ENCODE measurements at places on chromosomes 2 and 18. TPM values are rescaled to one million over a fixed set of nuclear protein-coding genes. Genes with fewer than 3 reads are reported as not detected.

Gene SERPINB13
- total RNA-seq = not detected

Gene CYS1
- 0.14 TPM for total RNA-seq

Gene STK16
- 34.0 TPM for total RNA-seq

Gene CPS1
- 1.1 TPM for total RNA-seq

Gene EFR3B
- 0.08 TPM for total RNA-seq

Gene C1QL2
- not detected for total RNA-seq

Gene QPCT
- total RNA-seq = 0.50 TPM

- H3K27ac ChIP-seq = no peak overlapping the region
- peaks cover 36% of the 10 kb centered on the region for H3K36me3 ChIP-seq
- DNase-seq = no peak
- H3K4me3 ChIP-seq = no peak overlapping the region
Measured at GRCh38 chr2:98713332-98714015, 17.5 kb downstream of the MGAT4A start.

- peaks cover 19% of the 10 kb centered on the region for H3K4me1 ChIP-seq
- peaks cover 13% of the 10 kb centered on the region for H3K36me3 ChIP-seq
- DNase-seq = peak; percentile 72
- H3K27ac ChIP-seq = peak overlapping the region; percentile 98
Measured at GRCh38 chr18:2883076-2883735, 36.4 kb downstream of the EMILIN2 start.

DNA sequence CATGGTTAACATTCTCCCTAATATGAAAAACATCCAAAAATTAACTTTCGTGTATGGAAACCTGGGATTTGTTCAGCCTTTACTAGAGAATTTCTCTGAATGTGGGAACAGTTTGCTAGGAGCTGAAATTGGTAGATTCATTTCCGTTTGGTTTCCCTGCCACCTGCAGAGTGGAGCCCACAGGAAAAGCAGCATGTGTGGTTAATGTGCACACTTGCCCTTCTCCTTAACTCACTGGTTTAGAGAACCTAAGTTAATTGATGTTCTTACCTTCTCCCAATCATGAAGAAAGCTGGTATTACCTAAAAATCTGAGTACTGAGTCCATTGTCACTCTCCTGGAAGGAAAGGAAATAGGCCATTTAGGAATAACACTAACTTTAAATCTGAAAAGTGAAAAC, 37.6 kb upstream of the ASXL3 start:
- no peak overlapping the region for H3K4me3 ChIP-seq
- H3K4me1 ChIP-seq = no peaks in the 10 kb centered on the region
- no peaks in the 10 kb centered on the region for H3K36me3 ChIP-seq
- no peaks in the 10 kb centered on the region for H3K27me3 ChIP-seq

DNA sequence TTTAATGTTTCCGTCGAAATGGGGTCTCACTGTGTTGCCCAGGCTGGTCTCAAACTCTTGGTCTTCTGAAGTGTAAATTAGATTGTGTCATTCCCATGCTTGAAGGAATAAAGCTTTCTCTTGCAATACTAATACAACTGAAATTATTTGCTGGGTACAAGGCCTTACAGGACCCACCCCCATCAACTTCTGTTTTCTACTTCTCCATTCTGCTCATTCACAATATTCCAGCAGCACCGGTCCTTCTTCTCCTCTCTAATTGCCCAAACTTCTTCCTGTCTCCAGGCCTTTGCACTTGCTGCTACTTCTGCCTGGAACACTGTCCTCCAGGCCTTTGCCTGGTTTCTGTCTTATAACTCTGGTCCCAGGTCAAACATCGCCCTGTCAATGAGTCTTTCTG, 73.8 kb downstream of the APOB start:
- no peak overlapping the region for H3K27ac ChIP-seq
- H3K4me1 ChIP-seq = no peaks in the 10 kb centered on the region
- no peaks in the 10 kb centered on the region for H3K36me3 ChIP-seq
- H3K27me3 ChIP-seq = peaks cover 17% of the 10 kb centered on the region
- H3K4me3 ChIP-seq = no peak overlapping the region

GRCh38 chr2:123153041-123153440, 872.0 kb upstream of the CNTNAP5 start:
- no peak overlapping the region for H3K27ac ChIP-seq
- H3K4me1 ChIP-seq = no peaks in the 10 kb centered on the region
- H3K36me3 ChIP-seq = no peaks in the 10 kb centered on the region

- H3K36me3 ChIP-seq = no peaks in the 10 kb centered on the region
- peaks cover 11% of the 10 kb centered on the region for H3K27me3 ChIP-seq
- H3K27ac ChIP-seq = no peak overlapping the region
- no peak overlapping the region for H3K4me3 ChIP-seq
- H3K4me1 ChIP-seq = no peaks in the 10 kb centered on the region
Measured at GRCh38 chr2:215565897-215566296, 130.0 kb upstream of the FN1 start.

- no peaks in the 10 kb centered on the region for H3K36me3 ChIP-seq
- H3K4me3 ChIP-seq = no peak overlapping the region
- H3K4me1 ChIP-seq = no peaks in the 10 kb centered on the region
Measured at GRCh38 chr2:29082804-29083495, 8.6 kb upstream of the PCARE start.

DNA sequence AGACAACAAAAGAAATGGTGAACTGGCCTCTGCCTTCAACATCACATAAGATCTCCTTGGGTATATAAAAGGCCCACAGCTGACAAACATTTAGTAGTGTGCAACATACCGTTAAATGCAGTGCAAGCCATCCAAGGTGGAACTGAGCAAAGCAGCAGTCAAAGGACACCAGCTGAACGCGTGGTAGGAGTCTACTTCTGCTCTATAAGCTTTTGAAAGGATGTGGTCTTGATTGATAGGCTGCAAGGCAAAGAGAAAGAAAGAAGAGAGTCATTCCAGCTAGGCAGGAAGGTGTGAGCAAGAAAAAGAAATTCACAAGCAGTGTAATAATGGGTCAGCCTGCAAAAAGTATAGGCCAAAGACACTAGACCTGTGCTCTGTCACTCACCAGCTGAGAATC, 356.3 kb downstream of the SATB2 start:
- no peaks in the 10 kb centered on the region for H3K36me3 ChIP-seq
- H3K27ac ChIP-seq = no peak overlapping the region
- H3K4me3 ChIP-seq = no peak overlapping the region
- H3K4me1 ChIP-seq = no peaks in the 10 kb centered on the region

- no peaks in the 10 kb centered on the region for H3K36me3 ChIP-seq
- H3K27me3 ChIP-seq = no peaks in the 10 kb centered on the region
- no peak overlapping the region for H3K27ac ChIP-seq
- no peak overlapping the region for H3K4me3 ChIP-seq
Measured at GRCh38 chr18:1983746-1984515, 587.4 kb downstream of the METTL4 start.

- no peaks in the 10 kb centered on the region for H3K36me3 ChIP-seq
- no peak overlapping the region for H3K27ac ChIP-seq
- H3K27me3 ChIP-seq = no peaks in the 10 kb centered on the region
Measured at GRCh38 chr2:22784566-22784965, 600.4 kb upstream of the KLHL29 start.
